ENCODE measurements at places on chromosomes 1 and 21. TPM values are rescaled to one million over a fixed set of nuclear protein-coding genes. Genes with fewer than 3 reads are reported as not detected.
A peak's percentile ranks its signal among the peaks of the same experiment; 100 is the strongest.

DNA sequence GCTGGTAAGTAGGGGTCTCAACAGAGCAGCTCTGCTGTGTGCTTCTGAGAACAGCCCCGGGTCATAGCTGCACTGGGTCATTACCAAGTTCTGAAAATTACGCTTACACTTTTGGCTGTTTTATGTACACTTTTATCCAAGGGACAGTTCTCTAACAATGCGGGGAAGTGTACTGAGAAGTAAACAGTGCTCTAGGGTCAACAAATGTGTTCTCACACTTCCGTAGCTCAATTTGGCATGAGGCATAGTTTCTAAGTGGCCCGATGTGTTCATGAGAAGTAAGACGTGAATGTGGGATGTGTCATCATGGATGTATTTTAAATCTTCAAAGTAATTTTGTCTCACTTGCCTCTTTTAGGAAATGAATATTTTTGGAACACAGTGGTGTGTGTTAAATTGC, 10.9 kb upstream of the VAMP3 start:
- DNase-seq, result no peak
- H3K4me3 ChIP-seq, result no peak overlapping the region
- H3K36me3 ChIP-seq, result no peaks in the 10 kb centered on the region
- H3K27ac ChIP-seq, result no peak overlapping the region
- H3K4me1 ChIP-seq, result no peaks in the 10 kb centered on the region

DNA sequence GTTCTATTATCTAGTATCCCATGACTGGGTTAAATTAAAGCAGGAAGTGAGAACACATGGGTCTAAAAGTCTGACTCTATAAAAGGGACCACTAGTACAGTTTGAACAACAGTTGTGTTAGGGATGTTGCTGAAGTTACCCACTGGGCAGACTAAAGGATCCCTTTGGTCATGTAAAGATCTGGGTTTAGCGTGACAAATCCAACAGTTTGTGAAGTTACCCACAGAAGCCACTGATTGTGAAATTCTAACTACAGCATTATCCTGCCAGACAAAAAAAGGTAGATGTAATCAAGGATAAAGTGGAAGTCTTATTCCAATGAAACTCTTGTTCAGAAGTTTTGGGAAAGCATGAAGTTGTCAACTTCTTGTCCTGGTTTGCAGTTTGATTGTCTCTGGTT, 5.7 kb downstream of the QSOX1 start:
- H3K27ac ChIP-seq, result no peak overlapping the region
- no peak for DNase-seq
- peaks cover 4% of the 10 kb centered on the region for H3K36me3 ChIP-seq
- H3K27me3 ChIP-seq, result no peaks in the 10 kb centered on the region
- H3K4me1 ChIP-seq, result peaks cover 16% of the 10 kb centered on the region
- no peak overlapping the region for H3K4me3 ChIP-seq

DNA sequence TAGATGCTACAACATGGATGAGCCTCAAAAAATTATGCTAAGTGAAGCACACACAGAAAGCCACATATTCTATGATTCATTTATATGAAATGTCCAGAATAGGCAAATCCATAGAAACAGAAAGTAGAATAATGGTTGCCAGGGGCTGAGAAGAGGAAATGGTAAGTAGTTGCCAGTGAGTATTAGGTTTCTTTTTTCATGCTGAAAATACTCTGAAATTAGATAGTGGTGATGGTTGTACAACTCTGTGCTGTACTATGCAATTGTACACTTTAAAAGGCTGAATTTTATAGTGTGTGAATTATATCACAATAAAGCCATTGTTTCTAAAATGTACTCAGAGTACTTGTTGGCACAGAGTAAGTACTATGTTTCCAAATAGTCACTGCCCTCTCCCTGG, 15.5 kb upstream of the GFI1 start:
- H3K27ac ChIP-seq, result no peak overlapping the region
- DNase-seq, result no peak
- H3K4me3 ChIP-seq, result no peak overlapping the region
- H3K36me3 ChIP-seq, result no peaks in the 10 kb centered on the region

DNA sequence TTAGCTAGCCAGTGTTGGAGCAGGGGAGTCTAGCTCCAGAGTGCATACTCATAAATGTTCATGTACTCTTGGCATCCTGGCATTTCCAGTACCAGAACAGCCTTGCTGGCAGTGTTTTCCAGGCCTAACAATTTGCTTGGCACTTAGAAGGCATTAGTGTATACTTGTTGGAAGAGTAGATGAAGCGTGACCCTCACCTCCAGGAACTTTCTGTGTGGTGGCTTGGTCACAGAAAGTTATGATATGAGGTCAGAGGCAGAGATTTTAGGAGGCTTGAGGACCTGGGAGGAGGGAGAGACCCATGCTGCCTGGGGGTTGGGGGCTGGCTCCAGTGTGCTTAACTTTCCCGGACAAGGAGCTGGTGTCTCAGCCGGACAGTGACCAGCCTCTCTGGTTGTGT, 52.7 kb upstream of the GCLM start:
- H3K4me1 ChIP-seq, result no peaks in the 10 kb centered on the region
- no peak for DNase-seq
- peaks cover 4% of the 10 kb centered on the region for H3K27me3 ChIP-seq

GRCh38 chr1:190098107-190098506, 379.6 kb downstream of the BRINP3 start:
- H3K36me3 ChIP-seq, result no peaks in the 10 kb centered on the region
- H3K4me3 ChIP-seq, result no peak overlapping the region
- no peak for DNase-seq
- no peaks in the 10 kb centered on the region for H3K4me1 ChIP-seq

DNA sequence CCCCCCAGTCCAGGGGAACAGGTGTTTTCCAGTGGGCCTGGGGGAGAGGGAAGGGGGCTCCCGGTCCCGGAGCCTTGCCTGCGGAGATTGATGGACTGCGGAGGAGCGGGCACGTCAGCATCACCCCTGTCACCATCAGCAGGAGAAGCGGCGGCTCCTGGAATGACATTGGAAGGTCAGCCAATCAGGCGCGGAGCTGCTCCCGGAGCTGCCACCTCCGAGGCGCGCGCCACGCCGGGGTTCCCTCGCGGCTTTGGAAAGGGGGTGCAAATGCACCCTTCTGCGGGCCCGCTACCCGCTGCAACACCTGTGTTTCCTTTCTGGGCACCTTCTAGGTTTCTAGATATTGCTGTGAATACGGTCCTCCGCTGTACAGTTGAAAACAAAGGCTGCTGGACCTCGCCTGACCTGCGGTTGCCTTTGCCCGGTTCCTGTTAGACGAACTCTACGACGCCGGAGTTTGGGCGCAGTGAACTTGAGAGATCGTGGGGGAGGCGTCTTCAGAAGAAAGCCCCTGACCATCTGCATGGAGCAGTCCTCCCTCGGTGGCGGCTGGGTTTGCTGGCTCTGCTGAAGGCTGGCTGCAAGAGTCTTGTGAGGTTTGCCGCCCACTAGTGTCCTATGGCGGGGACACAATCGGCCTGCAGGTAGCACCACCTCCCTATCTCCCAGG, 5.3 kb downstream of the DSCAM start:
- H3K27ac ChIP-seq, result no peak overlapping the region
- DNase-seq, result no peak
- H3K27me3 ChIP-seq, result peaks cover 11% of the 10 kb centered on the region
- no peaks in the 10 kb centered on the region for H3K36me3 ChIP-seq

- peaks cover 2% of the 10 kb centered on the region for H3K36me3 ChIP-seq
- DNase-seq, result no peak
- no peak overlapping the region for H3K4me3 ChIP-seq
- H3K27ac ChIP-seq, result no peak overlapping the region
- H3K27me3 ChIP-seq, result peaks cover 4% of the 10 kb centered on the region
Observed at GRCh38 chr1:234763367-234763766, 153.4 kb upstream of the IRF2BP2 start.

DNA sequence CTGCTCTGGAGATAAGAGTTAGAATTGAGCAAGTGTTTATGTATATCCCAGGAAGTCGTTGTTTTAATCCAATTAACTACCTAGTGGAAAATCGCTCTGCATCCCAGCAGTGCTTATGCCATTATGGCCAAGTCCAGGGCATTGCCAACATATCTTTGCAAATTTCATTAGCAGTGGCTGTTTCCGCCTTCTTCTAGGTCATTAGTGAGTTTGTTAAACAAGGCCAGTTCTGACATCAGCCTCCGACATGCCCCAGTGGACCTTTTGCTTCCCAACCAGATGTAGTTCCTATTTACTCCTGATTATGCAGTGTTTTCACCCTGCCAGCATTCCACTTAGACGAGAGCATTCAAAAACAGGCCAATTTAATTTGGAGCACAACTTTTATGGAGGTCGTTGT, 106.8 kb upstream of the FAM78B start:
- H3K4me1 ChIP-seq, result no peaks in the 10 kb centered on the region
- no peaks in the 10 kb centered on the region for H3K27me3 ChIP-seq
- no peak overlapping the region for H3K27ac ChIP-seq
- H3K36me3 ChIP-seq, result no peaks in the 10 kb centered on the region
- DNase-seq, result no peak
- H3K4me3 ChIP-seq, result no peak overlapping the region

- no peaks in the 10 kb centered on the region for H3K36me3 ChIP-seq
- no peak overlapping the region for H3K4me3 ChIP-seq
- DNase-seq, result no peak
- H3K27ac ChIP-seq, result no peak overlapping the region
- peaks cover 2% of the 10 kb centered on the region for H3K4me1 ChIP-seq
Observed at GRCh38 chr1:45925728-45926287, 122.4 kb downstream of the MAST2 start.

DNA sequence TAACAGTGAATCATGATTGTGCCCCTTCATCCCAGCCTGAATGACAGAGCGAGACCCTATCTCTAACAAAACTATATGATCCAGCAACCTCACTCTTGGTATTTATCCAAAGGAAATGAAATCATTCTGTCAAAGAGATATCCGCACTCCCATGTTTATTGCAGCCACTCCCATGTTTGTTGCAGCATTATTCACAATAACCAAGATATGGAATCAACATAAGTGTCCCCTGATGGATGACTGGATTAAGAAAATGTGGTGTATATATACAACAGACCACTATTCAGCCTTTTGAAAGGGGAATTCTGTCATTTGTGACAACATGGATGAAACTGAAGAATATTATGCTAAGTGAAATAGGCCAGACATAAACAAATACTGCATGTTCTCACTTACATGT, 44.4 kb downstream of the TRMT1L start:
- DNase-seq, result no peak
- peaks cover 31% of the 10 kb centered on the region for H3K36me3 ChIP-seq
- H3K4me3 ChIP-seq, result no peak overlapping the region

- H3K36me3 ChIP-seq, result no peaks in the 10 kb centered on the region
- DNase-seq, result peak; percentile 29
- peaks cover 15% of the 10 kb centered on the region for H3K4me1 ChIP-seq
- no peak overlapping the region for H3K4me3 ChIP-seq
- H3K27ac ChIP-seq, result peak overlapping the region; percentile 40
Observed at GRCh38 chr1:3922201-3922725, 22.2 kb upstream of the C1orf174 start.

- DNase-seq, result no peak
- peaks cover 2% of the 10 kb centered on the region for H3K27me3 ChIP-seq
- H3K27ac ChIP-seq, result peak overlapping the region; percentile 52
- H3K4me1 ChIP-seq, result peaks cover 49% of the 10 kb centered on the region
- peak overlapping the region; percentile 84 for H3K4me3 ChIP-seq
- no peaks in the 10 kb centered on the region for H3K36me3 ChIP-seq
Observed at GRCh38 chr1:26530410-26530894, 891 bp downstream of the RPS6KA1 start.

GRCh38 chr1:226762988-226763904, 24.2 kb upstream of the ITPKB start:
- H3K4me3 ChIP-seq, result no peak overlapping the region
- H3K27ac ChIP-seq, result no peak overlapping the region
- H3K36me3 ChIP-seq, result no peaks in the 10 kb centered on the region
- peaks cover 28% of the 10 kb centered on the region for H3K4me1 ChIP-seq
- DNase-seq, result no peak

GRCh38 chr1:1407636-1408318, 684 bp upstream of the MRPL20 start:
- peak overlapping the region; percentile 91 for H3K4me3 ChIP-seq
- peak; percentile 34 for DNase-seq
- H3K27ac ChIP-seq, result peak overlapping the region; percentile 80
- H3K4me1 ChIP-seq, result peaks cover 42% of the 10 kb centered on the region
- no peaks in the 10 kb centered on the region for H3K27me3 ChIP-seq

GRCh38 chr1:167687919-167688519, 33.8 kb upstream of the MPZL1 start:
- DNase-seq, result peak; percentile 79
- no peak overlapping the region for H3K4me3 ChIP-seq
- H3K27ac ChIP-seq, result peak overlapping the region; percentile 30
- H3K4me1 ChIP-seq, result peaks cover 13% of the 10 kb centered on the region
- no peaks in the 10 kb centered on the region for H3K27me3 ChIP-seq
- peaks cover 85% of the 10 kb centered on the region for H3K36me3 ChIP-seq

- no peak for DNase-seq
- no peaks in the 10 kb centered on the region for H3K27me3 ChIP-seq
- H3K4me3 ChIP-seq, result no peak overlapping the region
- H3K4me1 ChIP-seq, result peaks cover 48% of the 10 kb centered on the region
- H3K36me3 ChIP-seq, result peaks cover 23% of the 10 kb centered on the region
- no peak overlapping the region for H3K27ac ChIP-seq
Observed at GRCh38 chr1:89548122-89548857, 23.7 kb downstream of the LRRC8B start.

DNA sequence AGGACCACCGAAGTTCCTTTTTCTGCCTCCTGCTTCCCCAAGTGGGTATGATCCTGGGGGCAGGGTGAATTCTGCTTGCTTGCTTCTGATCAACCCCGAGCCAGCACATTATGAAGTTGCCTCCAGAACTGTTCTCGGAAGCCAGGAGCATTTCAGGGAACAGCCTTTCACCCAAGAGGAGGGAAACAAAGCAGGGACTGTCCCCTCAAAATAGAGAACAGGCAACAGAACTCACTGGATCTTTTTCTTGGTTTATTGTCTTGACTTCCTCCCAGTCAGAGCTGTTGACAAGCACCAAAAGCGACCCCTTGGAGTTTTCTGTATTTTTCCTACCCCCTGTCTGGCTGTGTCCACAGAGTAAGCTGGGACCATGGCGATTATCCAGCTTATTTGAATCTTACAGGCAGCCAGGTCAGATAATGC, 258.3 kb upstream of the SGIP1 start:
- H3K4me3 ChIP-seq, result peak overlapping the region; percentile 57
- peaks cover 2% of the 10 kb centered on the region for H3K27me3 ChIP-seq
- peaks cover 88% of the 10 kb centered on the region for H3K4me1 ChIP-seq
- DNase-seq, result peak; percentile 37
- peaks cover 13% of the 10 kb centered on the region for H3K36me3 ChIP-seq

- H3K27ac ChIP-seq, result no peak overlapping the region
- no peaks in the 10 kb centered on the region for H3K36me3 ChIP-seq
- H3K4me3 ChIP-seq, result no peak overlapping the region
- H3K27me3 ChIP-seq, result peaks cover 1% of the 10 kb centered on the region
- H3K4me1 ChIP-seq, result peaks cover 24% of the 10 kb centered on the region
- DNase-seq, result no peak
Observed at GRCh38 chr1:58884706-58885661, 101.1 kb upstream of the JUN start.

Gene CCDC30
- total RNA-seq, result 1.6 TPM

Gene FCRL1
- not detected for total RNA-seq

Gene SUSD4
- 0.23 TPM for total RNA-seq

Gene CHAF1B
- 18.8 TPM for total RNA-seq

Gene HRNR
- not detected for total RNA-seq

Gene C21orf58
- 47.7 TPM for total RNA-seq

Gene CA6
- not detected for total RNA-seq

Gene NBPF4
- total RNA-seq, result not detected
